ENCODE measurements at places on chromosomes 2 and 18.

DNA sequence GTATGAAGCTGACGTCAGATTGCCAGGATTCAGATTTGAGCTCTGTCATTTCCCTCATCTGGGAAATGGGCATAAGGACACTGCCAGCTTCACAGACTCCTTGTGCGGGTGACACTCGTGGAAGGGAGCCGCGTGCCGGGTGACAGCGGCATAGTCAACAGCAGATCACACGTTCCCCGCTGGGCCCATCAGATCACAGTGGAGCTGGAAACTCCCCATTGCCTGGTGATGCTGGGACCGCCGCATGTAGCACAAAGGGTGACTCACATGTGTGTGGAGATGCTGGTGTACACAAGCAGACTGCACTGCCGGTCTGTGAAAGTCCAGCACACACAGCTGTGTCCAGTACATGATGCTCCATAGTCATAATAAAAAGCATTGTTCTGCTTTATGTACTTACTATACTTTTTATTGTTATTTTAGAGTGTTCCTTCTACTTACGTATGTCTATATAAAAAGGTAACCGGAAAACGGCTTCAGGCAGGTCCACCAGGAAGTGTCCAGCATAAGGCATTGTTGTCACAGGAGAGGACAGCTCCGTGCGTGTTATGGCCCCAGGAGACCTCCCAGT is 31.8 kb downstream of the SALL3 start:
- no peak for DNase-seq

DNA sequence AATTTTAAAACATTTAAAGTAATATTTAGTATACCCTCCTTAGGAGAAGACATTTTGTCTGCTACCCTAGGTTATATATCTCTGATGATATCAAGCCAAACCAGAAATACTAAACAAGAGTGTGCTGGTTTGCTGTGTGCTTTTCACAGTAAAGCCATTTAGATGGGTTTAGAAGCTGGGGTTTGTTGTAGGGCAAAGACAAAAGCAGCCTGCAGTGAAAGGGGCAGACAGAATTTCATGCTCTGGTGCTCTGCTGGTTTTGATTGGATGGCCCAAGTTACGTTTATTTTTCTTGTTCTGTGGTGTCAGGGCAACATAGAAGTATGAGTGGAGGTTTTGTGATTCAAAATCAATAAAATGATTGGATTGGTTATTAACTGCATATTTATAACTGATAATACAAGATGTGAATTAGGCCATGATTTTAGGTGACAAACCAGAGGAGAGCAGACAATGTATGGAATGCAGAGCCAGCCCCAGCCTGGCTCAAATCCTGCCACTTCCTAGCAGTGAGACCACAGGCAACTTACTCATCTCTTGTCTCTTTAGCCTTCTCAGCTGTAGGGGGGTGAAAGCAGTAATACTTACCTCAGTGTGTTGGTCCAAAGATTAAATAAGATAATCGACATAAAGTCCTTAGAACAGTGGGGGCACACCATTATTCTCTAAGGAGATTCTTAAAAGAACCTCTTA is 30.9 kb upstream of the IER3IP1 start:
- no peak for DNase-seq

GRCh38 chr18:1663879-1664705 is 759.4 kb downstream of the ADCYAP1 start:
- DNase-seq: no peak

DNA sequence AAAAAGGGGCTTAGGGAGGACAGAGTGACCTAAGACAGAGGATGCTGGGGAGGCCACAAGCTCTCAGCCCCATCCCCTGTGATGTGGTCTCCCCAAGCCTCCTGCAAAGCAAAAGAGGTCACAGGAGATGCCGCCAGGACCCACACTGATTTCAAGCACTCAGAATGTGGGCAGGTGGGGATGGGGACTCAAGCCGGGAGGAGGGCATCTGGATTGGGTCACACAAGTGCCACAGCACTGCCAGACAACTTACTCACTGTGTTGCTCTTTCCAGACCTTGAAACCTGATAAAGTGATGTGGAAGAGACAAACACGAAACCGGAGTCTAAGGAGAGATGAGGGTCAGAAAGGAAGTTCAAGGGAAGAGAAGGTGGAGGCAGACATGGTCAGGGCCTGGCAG is 95.7 kb downstream of the TTC32 start:
- no peak for DNase-seq

DNA sequence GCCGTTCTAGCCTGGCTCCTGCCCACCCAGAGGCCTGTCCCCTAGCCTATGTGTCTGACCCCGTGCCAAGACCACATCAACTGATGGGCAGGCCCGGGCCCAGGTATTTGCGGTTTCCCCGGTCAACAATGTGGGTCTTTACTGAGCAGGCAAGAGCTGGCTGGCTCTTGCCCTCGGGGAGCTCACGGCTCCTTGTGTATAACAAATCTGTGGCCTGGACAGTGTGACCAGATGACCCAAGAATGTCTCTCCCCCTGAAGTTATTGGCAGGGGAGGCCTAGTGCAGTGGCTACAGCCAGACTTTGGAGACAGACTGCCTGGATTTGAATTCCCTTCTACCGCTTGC is 179.6 kb downstream of the KLHL29 start:
- DNase-seq: peak; percentile 84

- no peak for DNase-seq
Observed at GRCh38 chr2:99261242-99261641, 5.8 kb upstream of the LYG2 start.

DNA sequence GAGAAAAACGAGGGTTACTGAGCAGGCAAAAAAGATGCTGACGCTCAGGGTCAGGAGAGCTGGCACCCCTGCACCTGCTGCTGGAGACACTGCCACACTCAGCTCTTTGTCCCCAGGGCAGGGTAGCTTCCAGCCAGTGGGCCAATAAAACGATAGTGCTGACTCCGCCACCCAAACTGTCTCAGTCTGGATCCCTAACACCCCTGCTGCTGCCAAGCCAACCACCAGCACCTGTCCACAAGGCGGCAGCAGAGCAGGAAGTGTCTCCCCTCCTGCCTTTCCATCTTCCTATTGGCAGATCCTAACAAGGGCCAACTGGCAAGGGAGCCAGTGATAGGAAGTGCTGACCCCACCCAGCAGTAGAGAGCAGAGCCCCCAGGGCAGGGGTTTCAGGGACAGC is 531.5 kb upstream of the SALL3 start:
- no peak for DNase-seq

DNA sequence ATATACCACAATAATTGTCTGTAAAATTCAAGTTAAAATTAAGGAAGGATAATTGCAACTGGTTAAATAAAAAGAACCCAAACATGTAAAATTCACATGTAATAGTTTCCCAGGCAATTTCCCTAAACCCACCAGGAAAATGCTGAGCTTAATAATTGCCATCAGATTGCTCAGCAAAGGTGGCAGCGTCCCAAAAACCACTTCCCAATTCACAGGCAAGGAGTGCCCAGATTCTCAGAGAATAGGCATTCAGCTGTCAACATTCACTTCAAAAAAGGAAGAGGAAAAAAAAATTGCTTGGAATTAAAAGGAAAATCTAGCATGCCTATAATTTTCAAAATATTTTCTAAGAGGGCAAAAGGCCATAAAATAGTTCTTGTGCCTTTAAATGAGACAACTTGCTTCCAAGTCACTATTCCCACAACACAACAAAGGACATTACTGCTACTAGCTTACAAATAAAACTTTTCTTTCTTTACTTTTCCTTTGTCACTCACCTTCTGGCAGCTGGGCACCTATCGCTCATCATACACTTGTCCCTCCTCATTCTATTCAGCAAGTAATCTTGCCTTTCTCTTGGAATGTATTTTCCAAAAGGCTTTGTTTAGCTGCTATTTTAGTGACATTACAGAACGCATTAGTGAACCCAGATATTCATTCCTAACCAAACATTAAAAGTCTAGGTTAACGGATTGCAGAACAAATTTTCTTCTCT is 15.2 kb downstream of the SRBD1 start:
- peak; percentile 69 for DNase-seq

DNA sequence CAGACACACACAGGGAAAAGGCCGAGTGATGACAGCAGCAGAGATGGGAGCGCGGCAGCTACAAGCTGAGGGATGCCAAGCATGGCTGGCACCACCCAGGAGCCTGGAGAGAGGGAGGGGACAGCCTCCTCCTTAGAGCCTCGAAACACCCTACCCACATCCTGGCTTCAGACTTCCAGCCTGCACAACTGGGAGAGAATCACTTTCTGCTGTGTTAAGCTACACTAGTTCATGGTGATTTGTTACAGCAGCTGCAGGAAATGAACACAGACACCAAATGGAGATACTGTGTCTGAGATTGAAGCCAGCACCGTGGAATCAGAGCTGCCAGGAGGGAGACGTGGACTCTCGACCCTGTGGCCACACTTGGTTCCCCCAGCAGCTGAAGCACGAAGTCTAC is 27.5 kb upstream of the FOSL2 start:
- DNase-seq: no peak

DNA sequence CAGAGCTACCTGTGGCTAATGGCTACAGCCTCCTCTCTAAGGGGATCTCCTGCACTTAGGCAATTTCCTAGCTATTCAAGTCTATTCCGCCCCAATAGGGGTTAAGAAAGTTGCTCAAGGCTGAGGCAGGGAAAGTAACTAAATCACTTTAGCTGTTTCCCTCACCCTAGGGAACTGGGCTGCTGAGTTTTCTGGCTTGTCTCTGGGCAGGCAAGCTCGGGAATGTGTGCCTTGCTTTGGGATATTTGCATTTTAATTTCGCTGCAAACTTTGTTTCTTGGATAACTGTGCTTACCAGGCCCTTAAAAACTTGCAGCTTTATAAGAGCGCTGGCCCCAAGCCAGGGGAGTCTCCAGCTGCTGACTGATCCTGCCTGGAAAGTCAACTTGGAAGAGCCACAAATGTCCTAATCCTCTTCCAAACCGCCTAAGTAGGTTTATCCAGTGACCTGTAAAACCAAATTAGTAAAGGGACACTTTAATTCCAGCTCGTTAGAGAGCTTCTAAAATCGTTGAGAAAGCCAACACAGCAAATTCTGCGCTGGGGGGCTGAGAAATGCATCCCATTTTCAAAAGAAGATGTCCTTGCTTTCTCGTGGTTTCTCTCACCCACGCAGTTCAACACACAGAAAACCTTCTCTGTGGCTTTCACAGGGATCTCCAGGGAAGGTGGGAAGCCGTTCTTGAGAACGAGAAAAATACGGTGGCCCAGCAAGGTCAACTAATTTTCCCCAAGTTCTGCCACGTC is 59.5 kb upstream of the SP3 start:
- DNase-seq: peak; percentile 40

DNA sequence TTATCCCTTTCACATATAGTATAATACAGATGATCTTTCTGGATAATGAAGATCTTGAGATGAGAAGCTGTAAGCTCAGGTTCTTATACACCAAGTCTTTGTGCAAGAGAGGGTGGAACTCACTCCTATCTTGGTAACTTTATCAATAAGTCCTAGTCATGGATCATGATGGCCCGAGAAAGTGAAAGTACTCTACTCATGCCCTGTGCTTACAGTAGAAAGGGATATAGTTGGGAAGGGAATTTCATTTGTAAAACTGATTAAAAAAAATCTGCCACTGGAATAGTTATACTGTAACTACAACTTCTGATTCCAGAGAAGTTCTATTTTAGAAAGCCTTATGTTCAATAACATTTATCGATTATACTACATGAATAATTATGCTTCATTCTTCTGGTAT is 51.8 kb downstream of the MYO3B start:
- DNase-seq: no peak

DNA sequence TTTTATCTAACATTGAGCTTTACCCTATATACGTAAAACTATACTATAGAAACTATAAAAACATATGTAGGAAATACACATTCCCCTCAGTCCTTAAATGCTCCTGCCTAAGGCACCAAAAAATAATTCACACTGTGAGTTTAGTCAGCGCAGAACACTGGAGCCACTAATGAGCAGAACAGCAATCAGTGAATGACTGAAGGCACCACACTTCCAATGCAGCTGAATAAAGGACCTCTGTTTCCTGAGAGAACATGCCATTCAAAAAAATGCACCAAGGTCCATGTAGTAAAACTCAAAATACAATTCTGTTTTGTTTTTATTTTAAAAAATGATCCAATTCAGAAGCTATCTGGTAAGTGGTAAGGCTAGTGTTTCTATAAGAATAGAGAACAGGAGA is 1280.6 kb upstream of the NRXN1 start:
- no peak for DNase-seq

DNA sequence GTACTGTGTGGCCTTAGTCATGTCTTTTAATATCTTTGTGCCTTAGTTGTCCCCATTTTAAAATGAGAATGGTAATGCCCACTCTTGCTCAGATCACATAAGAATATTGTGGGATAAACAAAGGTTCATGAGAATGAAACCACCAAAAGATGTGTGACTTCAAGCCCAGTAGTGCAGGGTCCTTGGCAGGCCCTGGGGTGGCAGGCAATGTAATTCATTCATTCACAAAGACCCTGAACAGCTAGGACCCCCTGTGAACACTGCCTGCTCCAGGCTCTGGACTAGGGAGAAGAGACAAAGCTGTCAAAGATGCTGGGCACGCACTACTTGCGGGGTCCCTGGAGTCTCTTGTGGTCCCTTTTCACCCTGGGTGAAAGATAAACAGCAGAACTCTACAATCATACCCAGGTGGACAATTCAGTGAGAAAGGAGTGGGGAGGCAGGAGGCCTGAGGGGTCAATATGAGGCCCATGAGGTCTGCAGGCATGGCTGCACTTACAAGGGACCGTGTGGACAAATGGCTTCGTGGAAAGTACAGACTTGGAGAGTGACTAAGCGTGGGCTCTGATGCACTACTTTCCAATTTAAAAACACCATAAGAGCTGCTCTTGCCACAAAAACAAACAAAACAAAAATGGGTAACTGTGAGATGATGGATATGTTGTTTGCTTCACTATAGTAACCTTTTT is 136.1 kb downstream of the SMAD7 start:
- no peak for DNase-seq

GRCh38 chr2:112765251-112765650 is 842 bp upstream of the CKAP2L start:
- no peak for DNase-seq
